ENCODE measurements at places on chromosomes 16 and 17.

DNA sequence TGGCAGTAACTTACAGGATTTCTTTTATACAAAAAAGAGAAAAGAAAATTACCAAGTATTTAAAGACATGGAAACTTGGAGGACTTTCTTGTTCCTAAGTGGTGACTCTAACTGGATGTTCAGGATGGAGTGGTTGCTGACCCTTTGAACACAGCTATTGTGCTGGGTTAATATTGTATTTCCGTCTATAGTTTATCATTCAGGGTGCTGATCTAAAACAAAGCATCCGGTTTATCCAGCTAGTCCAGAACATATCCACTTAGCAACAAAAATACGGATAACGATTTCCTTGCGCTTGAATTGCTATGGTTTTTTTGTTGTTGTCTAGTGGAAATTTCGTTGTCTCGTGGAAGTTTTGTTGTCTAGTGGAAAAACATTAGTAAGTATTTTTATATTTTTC is 38.2 kb downstream of the SNTB2 start:
- DNase-seq, result no peak

- DNase-seq, result no peak
Observed at GRCh38 chr16:77943801-77944200, 78.5 kb upstream of the CLEC3A start.

DNA sequence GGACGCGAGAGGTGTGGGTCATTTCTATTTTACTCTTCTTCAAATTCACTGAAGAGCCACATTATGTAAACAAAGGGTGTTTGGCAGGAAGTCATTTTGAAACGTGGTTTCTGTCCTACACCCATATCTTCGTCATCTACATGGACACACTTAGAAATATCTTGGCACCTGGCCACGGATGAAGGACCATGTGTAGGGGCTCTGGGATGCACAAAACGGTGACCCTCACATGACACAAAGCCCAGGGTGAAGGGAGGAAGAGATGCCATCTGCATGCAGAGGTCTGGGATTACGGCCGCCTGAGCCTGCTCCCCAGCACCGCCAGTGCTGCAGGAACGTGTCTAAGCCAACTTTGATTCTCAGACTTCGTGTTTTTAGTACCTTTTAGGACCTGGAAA is 130.2 kb upstream of the CHMP6 start:
- no peak for DNase-seq

GRCh38 chr17:37274461-37274860 is 101.3 kb upstream of the C17orf78 start:
- DNase-seq, result no peak

GRCh38 chr17:12618557-12618956 is 47.1 kb upstream of the MYOCD start:
- no peak for DNase-seq

DNA sequence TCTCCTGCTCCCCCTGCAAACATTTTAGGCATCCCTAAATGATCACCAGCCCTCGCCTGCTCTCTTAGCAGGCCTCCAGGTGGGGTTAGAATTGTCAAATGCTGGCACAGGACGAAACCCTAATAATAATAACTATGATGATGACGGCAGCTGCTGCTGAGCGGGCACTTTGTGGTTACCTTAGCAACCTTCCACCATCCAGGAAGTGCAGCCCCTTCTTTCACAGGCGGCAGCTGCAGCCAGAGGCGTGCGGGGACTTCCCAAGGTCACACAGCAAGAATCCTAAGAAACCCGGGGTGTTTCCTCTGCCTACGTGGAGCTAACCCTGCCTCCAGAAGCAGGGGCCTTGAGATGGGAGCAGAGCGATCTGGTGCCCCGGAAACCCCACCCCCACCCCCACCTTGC is 22.4 kb upstream of the EIF1 start:
- DNase-seq, result no peak

Data from bone marrow (tissue), 2 donors.